ENCODE measurements at places on chromosomes 5 and 9.

DNA sequence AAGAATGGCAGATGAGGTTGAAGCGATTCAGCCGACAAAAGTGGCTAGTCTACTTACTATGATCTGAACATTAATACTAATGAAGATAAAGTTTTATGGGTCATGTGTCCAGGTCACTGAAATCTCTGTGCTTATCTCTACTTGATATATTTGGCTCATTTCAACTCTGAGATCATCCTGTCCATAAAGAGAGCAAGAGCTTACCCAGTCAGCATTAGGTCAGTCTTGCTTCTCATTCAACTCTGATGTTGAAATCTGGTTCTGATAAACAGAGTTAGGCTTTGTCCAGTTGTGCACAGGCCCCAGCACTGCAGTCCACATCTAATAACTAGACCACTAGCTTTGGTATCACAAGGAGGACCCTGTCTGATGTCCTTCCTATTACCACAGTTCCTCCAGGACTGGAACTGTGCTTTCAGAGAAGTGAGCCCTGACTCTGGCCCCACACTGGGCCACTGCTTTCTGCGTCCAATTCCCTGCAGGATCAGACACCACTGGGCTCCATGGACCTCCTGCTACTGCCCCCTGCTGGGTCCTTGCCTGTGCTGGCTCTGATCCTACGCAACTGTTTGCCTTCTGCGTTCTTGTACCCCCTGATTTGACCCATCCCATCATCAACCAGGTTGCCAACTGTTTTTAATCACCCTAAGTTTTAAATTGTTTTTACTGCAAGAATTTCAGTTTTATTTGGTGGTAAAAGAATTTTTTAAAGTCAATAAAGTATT lies 23.7 kb upstream of the FAM120A start:
- DNase-seq, result peak; percentile 21

- no peak for DNase-seq
Observed at GRCh38 chr9:89743216-89743572, 138.4 kb downstream of the GADD45G start.

- no peak for DNase-seq
Observed at GRCh38 chr5:10266137-10266536, 16.1 kb downstream of the CCT5 start.

DNA sequence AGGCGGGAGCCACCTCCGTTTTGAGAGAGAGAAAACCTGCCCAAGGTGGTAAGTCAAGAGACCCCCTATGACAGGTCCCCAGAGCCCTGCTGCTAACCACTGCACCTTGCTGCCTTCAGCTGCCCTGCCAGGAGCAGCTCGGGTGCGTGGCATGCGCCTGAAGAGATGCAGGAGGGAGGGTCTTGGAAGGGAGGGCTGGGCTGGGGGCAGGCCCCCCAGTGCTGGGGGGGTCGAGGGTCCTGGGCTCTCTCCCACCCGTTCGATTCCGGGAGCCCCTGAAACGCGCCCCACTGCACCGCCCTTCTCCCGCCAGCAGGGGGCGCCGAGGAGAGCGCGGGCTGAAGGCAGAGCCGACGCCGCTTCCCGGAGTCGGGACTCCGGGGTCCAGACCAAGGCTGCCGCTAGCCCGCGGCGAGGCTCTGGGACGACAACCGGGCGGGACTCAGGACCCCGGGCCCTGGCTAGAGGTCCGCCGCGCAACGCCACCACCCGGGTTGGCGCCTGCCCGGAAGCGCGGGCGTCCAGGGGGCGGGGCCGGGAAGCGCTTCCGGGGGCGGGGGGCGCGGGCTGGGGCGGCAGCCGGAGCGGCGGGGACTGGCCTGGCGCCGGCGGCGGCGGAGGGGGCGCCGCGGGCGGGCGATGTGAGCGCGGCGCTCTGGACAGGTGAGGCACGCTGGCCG lies at the start of gene ZBTB34:
TSS of gene ZBTB34 (plus strand) at position 563 of the 680 bp plus-strand sequence. CDS start 18,761 bp downstream, outside the sequence.
- DNase-seq, result peak; percentile 25

DNA sequence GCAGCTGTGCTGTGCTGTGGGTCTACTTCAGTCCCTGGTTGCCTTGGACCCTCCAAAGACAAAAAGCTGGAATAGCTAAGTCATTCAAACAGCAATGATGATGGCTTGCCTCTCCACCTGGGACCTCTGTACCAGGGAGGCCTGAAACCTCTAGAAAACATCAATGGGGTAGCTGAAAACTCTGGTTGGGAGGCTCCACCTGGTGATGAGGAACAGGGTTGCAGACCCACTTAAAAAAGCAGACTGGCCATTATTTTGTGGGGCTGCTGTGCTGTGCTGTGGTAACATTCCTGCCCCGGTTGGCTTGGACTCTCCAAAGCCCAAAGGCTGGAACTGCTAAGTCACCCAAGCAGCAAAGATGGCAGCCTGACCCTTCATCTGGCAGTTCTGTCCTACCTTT lies 839.3 kb upstream of the ARRDC3 start:
- DNase-seq, result no peak

Data from iris pigment epithelial cell (primary cell).